ENCODE measurements at places on chromosomes 2 and 18.

- no peak for DNase-seq
These were observed 76.4 kb upstream of the UXS1 start for GRCh38 chr2:106270471-106270891.

DNA sequence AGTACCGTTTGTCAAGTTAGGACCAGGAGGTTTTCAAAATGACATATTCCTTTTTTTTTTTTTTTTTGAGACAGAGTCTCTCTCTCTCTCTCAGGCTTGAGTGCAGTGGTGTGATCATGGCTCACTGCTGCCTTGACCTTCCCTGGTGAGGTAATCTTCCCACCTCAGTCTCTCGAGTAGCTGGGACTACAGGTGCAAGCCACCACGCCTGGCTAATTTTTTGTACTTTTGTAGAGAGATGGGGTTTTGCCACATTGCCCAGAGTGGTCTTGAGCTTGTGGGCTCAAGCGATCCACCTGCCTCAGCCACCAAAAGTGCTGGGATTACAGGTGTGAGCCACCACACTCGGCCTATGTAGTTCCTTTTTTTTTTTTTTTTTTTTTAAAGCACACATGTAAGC lies 127.9 kb upstream of the SEC11C start:
- DNase-seq, result no peak

DNA sequence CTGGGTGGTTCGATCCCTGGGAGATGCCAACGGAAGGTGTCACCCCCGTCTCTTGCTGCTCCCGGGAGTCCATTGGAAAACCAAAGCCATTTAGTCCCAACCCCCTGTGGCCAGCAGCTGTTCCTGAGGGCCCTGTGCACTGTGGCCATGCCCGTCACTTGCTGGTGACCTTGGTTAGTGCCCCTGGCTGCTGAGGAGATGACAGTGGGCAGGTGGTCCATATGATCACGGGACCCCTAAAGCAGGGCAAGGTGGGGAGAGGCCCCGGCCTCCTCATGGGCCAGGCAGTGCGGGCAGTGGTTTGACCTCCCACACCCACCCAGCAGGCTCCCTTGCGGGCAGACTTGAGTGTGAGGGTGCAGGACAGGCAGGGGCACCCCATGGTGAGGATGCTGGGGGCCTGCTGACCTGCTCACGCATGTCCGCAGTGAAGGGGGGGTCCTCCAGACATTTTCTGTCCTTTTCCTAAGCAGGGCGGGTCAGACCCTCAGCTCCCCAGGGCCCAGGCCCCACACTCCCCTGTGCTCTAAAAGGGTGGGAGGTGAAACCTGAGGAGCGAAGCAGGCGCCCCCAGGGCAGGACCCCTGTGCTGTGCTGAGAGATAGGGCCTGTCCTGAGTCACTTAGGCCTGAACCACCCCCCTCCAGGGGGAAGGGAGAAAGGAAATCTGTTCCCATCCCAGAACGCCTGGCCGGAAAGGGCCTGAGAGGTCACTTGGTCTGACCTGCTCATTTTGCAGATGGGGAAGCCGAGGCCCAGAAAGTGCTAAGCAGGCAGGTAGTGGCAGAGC lies 6.8 kb downstream of the ITM2C start:
- no peak for DNase-seq

DNA sequence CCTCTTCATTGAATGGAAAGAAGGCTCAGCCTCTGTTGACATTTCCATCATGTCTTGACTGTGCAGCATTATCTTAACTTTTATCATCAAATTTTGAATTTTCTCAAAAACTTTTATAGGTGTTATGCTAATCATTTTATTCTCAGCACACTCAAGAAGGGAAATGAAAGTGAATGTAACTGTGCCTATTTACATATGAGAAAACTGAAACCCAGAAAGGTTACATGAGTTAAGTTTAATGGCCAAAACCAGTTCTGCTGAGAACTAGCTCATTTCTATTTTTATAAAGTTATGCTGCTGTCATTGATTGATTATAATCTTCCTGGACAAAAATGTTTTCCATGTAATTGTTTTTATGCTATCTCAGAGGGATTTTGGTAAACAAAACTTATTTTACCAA lies 618.8 kb upstream of the NRXN1 start:
- no peak for DNase-seq

DNA sequence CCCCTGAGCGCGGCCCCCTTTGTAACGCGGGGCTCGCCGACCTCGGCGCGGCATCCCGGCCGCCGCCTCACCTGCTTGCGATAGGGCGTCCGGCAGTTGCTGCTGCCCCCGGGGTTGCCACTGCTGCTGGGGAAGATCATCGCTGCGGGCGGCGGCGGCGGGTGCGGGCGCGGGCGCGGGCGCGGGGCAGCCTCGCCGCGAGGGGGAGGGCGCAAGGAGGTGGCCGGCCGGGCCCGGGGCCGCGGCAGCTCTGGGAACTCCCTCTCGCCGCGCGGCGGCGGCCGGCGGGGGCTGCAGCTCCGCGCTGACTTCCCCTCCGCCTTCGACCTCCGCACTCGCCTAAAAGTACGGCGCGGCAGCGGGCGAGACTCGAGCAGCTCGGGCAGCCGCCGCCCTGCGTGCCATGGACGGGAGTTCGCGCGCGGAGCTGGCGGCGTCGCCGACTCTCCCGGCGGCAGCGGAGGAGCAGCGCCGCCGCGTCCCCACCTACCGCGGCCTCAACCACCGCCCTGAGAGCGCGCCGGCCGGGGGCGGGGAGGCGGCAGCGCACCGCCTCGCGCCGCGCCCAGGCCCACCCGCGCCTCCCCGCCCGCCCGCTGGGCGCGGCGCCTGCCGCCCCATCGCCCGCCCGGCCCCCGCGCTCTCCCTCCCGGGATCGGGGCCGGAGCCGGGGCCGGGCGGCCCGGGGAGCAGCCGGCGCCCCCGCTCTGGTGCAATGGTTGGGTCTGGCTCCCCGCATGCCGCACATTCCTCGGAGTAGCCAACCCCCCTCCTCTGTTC lies 86.0 kb downstream of the RBMS1 start:
- DNase-seq, result no peak

GRCh38 chr2:226079671-226080181 lies 680.2 kb downstream of the NYAP2 start:
- DNase-seq, result peak; percentile 75

- no peak for DNase-seq
These were observed 138.6 kb downstream of the BCL2 start for GRCh38 chr18:63180971-63181376.

GRCh38 chr2:5686068-5686467 lies 6.1 kb upstream of the SOX11 start:
- DNase-seq, result no peak

DNA sequence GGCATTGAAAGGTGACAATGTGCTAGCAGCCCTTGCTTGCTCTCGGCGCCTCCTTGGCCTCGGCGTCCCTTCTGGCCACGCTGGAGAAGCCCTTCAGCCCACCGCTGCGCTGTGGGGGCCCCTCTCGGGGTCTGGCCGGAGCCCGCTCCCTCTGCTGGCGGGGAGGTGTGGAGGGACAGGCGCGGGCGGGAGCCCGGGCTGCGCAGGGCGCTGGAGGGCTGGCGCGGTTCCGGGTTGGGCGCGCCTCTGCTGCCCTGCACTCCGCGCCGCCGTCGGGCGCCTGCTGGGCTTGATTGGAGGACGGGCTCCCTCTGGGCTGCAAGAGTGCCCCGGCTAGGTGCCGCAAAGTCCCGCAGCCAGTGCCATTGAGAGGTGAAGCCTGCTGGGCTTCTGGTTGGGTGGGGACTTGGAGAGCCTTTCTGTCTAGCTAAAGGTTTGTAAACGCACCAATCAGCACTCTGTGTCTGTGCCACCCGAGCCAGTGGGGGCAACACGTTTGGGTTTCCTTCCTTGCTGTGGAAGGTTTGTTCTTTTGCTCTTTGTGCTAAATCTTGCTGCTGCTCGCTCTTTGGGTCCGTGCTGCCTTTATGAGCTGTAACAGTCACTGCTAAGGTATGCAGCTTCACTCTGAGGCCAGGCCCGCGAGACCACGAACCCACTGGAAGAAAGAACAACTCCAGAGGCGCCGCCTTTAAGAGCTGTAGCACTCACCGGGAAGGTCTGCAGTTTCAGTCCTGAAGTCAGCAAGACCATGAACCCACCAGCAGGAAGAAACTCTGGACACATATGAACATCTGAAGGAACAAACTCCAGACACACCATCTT lies 14.8 kb upstream of the IMP4 start:
- no peak for DNase-seq

GRCh38 chr18:50878345-50879301 lies at the start of gene ME2:
ME2 (plus strand) TSS chr18:50879118; CDS start chr18:50895821, 16,703 bp downstream.
- DNase-seq, result peak; percentile 54

DNA sequence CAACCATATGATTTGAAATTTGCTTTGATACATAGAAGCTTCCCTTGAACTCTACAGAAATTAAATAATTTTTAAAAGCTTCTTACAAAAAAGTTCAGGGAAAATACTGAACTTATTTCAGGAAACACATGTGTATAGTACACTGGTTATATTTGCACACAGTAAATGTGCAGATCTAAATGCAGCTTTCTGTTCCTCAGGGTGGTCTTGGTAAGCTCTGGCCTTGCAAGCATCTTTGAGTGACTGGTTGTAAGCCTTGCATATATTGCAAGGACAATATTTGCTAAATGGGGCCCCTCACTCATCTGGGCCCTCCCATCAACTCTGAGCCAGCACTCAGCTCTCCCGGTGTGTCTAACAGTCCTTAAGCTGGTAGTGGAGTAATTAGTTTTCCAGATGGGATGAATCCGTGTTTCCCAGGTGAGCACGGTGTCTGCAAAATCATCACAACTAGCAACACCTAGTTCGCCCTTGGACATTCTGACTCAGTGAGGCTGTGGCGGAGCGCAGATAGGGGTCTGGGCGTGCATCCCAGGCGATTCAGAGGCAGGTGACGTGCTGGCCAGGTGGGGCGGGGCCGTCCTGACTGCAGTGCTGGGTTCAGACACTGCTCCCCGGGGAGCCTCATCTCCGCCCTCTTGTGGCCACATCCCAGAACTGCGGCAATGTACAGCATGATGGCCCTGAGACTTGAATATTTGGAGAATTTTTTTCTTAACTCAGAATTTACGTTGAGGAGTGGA lies 149.6 kb downstream of the MBP start:
- DNase-seq, result peak; percentile 10

- peak; percentile 87 for DNase-seq
These were observed 131.9 kb downstream of the MYO1B start for GRCh38 chr2:191376981-191377629.

GRCh38 chr2:235858881-235859280 lies 309.3 kb downstream of the GBX2 start:
- no peak for DNase-seq

DNA sequence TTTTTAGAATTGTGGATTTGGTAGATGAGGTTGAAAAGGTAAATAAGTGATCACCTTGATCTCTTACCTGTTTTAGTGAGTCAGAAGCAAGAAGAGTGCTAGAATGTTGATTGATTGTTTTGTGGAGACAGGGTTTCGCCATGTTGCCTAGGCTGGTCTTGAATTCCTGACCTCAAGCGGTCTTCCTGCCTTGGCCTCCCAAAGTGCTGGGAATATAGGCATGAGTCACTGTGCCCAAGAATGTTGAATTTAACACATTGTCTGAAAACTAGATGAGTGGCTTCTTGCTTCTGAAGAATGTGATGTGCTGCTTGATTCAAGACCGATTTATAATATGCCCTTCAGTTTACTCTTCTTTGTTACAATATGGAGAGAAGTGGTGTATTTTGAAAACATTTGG lies 121.3 kb downstream of the FMNL2 start:
- DNase-seq, result no peak

- DNase-seq, result no peak
These were observed 244.5 kb upstream of the PKDCC start for GRCh38 chr2:41803361-41803760.

DNA sequence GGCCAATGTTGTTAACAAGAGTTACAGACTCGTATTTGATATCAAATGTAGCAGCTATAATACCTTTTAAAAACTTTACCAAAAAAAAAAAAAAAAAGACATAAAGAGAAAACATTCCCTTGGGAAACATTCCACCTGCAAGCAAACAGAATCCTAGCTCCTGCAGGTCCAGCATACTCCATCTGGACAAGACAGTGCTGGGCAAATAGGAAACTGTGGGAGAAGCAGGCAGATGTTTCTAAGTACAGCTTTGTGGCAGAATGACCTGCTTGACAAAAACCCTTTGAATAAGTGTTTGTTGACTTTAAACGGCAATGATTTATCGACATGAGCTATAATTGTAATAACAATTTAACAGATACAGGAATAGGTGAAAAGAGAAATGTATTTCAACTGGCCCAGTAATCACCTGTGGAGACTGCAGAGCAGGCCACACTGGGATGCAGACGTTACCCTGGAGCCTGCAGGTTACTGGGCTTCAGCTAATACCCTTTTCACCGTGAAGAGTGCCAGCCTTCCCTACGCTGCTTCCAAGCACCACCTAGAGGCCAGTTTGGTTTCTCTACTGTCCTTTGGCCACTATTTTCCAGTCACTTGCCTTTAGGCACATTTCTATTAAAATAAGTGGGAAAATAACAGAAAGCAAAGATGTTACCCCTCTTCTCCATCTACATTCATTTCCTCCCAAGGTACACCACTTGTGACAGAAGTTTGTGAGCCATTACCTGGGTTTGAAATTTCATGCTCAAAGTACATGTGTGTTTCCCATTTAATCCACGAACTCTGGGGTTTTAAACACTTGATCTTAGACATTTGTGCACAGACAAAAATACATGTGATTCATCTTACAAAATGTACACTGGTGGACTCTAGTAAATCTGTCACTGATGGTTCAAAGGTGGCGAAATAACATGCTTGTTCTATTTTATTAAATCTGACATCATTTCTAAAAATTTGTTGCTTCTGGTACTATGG lies 96.9 kb upstream of the ZNF397 start:
- no peak for DNase-seq

Measured in GM04503 (cell line).